ENCODE measurements at places on chromosomes 1 and 21.

DNA sequence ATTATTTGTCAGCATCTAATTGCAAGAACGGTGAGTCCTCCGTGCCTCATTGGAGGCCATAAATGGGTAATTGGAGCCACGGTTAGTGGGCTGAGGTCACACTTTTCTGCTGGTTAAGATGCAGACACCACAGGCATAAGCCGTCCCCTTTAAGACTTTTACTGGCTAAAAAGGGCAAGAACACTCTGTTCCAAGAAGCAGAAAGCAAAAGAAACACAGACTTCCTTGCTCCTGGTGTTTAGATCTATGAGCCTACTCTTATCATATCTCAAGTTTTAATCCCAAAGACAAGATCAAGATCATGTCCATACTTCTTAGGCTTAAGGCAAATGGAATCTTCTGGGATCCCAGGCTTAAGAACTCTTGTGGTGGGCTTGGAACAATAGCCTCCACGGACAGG lies 17.3 kb upstream of the GJA5 start:
- no peak for DNase-seq

- DNase-seq: no peak
Observed at GRCh38 chr1:37274938-37275631, 199.3 kb upstream of the ZC3H12A start.

- DNase-seq: no peak
Observed at GRCh38 chr21:45806042-45806441, 162.5 kb downstream of the PCBP3 start.

GRCh38 chr1:179817789-179818188 lies 59.8 kb downstream of the TOR1AIP2 start:
- DNase-seq: no peak

DNA sequence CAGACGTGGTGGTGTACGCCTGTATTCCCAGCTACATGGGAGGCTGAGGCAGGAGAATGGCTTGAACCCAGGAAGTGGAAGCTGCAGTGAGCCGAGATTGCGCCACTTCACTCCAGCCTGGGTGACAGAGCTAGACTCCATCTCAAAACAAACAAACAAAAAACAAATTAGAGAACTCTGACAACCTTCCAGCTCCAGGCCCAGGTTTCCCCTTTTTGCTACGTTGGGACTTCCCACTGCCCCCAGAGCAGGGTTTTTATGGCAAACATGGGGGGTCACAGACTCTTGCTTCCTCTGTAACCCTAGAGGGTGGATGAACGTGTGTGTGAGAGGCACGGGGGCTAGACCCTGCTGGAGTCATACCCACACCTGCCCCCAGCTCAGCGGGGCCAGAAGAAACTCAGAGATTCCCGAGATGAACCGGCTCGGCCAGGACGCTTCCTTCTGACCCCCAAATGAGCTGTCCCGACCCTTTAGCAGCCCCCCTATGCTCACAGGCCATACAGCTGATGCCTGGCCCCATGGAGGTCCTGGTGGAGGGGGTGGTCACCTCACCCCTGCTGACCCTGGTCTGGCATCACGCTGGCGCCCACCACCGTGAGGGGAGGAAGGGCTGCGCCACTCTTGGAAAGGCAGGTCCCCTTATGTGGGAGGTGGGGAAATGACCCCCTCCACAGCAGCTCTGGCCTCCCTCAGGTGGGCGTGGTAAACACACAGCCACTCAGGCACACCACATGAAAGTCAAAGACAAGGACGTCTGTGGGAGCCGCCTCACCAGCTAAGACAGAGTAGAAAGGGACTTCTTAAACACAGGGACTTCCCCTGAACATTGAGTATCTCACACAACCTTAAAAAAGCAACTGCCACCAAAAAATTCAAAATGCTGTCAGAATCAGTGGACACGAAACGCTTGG lies 7.1 kb downstream of the GPR157 start:
- DNase-seq: no peak

DNA sequence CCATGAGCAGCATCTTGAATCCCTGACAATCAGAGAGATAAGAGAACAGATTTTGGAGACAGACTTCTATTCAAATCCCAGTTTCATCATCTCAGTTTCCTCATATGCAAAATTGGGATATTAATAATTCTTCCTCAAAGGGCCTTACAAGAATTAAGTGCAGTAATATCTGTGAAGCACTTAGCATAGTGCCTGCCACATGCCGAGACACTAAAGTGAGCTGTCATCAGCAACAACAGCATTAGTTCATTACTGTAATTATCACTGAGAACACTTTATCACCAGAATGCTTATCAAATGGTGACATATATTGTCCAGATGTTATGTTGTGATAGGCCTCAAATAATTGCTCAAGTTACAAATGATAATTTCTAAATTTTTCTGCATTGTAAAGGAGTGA lies 922 bp upstream of the FCRLB start:
- no peak for DNase-seq

- no peak for DNase-seq
Observed at GRCh38 chr1:175840787-175841186, 97.4 kb upstream of the TNR start.

- no peak for DNase-seq
Observed at GRCh38 chr1:71269818-71270217, 189.0 kb upstream of the ZRANB2 start.

DNA sequence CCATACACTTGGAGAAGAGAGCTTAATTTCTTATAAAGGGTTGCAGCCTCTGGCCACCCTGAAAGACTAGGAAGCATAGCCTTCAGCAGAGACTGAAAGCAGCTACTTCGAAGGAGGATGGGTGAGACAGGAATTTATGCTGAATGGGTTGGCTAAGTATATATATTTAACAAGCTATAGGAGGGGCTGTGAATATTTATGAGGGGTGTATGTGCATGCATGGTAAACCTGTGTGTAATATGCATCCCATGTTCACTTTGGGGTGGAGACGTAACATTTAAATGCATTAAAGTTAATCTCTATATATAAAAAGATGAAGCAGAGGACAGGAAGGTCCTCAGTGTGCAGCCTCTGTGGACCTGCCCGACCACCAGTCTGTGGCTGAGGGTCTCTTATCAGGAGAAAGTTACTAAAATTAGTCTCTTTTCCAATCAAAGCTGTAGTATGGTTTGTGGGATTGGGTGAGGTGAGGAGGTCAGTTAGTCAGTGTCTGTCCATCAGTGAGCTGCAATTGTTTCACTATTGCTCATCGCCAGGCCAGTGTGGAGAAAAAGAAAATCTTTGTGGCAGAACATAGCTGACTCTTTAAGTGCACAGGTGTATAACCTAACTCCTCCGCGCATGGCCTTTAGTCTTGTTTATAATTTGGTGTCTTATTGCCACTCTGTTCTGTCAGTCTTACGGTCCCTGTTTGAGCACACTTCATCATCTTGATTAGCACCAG lies 35.4 kb upstream of the DSCAM start:
- no peak for DNase-seq

DNA sequence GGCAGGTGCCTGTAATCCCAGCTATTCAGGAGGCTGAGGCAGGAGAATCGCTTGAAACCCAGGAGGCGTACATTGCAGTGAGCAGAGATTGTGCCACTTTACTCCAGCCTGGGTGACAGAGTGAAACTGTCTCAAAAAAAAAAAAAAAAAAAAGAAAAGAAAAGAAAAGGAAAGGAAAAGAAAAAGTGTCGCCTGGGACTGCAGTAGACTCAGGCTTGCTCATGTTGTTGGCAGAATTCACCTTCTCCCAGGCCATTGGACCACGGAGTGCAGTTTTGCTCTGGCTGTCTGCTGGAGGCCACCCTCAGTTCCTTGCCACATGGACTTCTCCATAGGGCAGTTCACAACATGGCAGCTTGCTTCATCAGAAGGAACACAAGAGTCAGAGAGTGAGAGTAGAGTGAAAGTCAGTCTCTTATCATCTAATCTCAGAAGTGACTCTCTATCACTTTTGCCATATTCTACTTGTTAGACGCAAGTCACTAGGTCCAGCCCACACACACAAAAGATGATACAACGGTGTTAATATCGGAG lies 29.2 kb downstream of the BCAS2 start:
- no peak for DNase-seq

DNA sequence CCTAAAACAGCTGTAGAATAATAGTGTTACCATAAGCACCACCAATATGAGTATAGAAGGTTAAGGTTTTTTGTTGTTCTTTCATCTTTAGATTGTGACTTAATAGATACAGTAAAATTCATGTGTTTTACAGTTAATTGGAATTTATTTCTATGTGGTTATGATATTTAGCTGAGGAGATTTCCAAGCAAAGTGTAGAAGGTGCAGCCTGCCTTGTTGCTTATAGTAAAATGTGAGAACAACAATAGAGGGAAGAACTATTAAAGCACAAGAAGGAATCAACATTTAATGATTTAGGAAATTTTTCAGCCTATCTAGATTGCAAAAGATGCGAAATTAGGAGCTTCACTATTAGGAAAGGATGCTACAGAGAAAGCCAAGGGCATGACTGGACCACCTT lies 47.9 kb downstream of the DESI2 start:
- no peak for DNase-seq

DNA sequence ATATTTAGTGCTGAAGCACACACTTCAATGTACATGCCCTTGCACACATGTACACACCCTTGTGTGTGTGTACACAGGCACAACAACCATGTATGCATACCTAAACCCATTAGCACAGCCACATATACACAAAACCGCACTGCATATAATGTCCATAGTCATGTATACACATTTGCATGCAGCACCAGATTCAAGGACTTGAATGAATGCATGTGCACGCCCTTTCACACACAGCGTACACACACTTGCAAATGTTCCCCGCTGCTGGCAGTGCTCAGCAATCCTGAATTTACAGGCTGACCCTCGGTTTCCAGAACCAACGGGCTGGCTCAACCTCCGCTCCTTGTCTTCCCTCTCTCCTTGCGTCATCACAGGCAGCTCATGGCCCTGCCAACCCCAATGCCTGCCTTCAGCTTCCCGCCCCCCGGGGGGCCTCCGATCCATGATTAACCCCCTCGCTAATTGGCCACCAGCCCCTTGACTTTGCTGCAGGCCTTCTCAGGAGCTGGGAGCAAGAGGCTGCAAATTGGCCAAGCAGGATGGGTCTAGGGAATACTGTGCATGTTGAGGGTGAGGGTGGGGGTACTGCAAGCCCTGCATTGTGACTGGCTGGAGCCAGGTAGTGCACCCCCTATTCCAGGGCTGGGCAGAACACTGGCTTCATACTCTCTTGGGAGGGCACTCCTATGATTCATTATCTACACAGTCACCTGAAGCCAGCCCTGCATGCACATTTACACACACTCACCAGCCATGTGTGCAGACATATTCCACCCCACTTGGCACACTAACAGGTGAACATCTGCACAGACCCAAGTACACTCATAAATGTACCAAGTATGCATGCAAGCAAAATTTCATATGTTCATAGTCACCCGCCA lies 7.9 kb downstream of the GPR3 start:
- no peak for DNase-seq

- DNase-seq: no peak
Observed at GRCh38 chr1:17310068-17310640, 2.2 kb downstream of the PADI4 start.

- no peak for DNase-seq
Observed at GRCh38 chr1:234943836-234944402, 184.7 kb downstream of the TOMM20 start.

DNA sequence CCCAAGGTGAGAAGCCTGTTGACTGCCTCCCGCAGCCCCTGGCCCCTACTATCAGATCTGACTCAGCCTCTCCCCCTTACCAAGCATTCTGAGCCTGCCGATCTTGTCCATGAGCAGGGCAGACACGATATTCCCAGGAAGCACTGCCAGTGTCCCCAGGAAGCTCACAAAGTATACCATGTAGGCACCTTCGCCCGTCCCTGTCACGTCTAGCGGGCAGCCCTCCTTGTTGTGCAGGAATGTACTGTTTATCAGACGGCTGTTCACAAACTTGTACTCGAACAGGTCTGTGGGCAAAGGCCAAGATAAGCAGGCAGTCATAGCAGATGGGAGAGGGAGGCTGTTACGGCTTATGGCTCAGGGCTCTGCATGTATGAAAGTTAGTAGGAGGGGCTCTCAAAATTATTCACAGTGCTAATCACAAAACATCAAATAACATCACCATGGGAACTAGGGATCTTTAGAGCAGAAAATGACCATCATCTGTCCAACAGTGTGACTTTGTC lies 7.3 kb downstream of the BOLA1 start:
- DNase-seq: no peak

DNA sequence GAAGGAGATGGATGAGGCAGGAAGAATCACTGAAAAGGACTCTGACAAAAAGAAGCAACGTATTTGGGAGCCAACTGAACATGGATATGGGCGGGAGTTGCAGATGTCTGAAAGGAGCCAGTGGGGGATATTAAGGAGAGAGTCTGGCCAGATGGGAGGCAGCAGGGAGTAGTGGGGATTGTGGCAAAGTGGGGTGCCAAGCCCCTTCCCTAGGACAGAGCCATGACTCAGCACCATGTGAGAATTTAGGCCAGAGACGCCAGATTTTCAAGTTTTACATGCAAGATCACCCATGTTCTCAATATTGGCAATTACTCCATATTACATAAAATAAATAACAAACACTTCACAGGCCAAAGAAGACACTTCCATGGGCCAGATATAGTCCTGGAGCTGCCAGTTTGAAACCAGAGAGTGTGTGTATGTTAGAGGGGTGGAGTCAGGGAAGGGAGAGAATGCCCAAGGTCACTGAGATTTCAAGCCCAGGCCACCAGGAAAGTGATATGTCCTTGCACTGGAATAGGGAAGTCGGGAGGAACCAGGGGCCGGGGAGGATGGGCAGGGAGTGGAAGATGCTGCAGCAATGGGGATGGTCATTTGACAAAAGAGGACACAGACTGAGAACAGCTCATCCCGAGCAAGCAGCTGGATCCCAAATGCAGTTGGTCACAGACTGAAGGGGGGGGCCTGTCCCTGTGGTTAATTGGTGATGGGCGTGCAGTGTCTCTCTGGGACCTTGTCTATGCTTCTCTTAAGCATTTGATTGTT lies 23.5 kb downstream of the TMEM51 start:
- no peak for DNase-seq

- no peak for DNase-seq
Observed at GRCh38 chr1:66490816-66491215, 43.1 kb upstream of the SGIP1 start.

DNA sequence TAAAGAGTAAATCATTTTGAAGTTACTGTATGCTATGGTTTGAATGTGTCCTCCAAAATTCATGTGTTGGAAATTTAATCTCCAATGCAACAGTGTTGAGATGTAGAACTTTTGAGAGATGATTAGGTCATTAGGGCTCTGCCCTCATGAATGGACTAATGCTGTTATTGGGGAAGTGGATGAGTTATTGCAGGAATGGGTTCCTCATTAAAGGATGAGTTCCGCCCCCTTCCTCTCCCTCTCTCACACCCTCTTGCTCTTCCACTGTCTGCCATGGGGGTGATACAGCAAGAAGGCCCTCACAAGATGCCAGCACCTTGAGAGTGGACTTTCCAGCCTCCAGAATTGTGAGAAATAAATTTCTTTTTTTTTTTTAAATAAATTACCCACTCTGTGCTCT lies 97.6 kb downstream of the ATP1A1 start:
- DNase-seq: no peak

- DNase-seq: no peak
Observed at GRCh38 chr21:22880573-22880972, 1882.4 kb downstream of the NCAM2 start.

GRCh38 chr1:26998429-26999300 lies 5.2 kb downstream of the TRNP1 start:
- no peak for DNase-seq

Data from vagina (tissue), 2 donors.